ENCODE measurements at places on chromosomes 16 and 17.

DNA sequence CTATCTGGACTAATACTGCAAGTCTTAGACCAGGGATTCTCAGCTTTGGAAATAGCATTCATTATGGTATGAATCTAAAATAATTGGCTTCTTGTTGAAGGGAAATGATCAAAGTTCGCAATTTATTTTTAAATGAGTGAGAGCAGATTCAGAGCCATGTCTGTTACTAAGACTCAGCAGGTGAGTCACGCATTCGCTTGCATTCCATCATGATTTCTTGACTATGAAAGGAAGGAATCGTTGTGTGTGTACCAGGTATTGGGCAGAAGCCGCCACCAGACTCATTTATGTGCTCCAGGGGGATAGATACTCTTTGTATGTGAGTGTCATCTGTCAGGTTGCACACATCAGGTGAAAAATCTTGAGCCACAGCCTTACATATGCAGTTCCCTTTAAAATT lies 10.8 kb downstream of the GSG1L2 start:
- peak; percentile 20 for DNase-seq

- no peak for DNase-seq
Observed at GRCh38 chr16:79883494-79883893, 283.0 kb upstream of the MAF start.

DNA sequence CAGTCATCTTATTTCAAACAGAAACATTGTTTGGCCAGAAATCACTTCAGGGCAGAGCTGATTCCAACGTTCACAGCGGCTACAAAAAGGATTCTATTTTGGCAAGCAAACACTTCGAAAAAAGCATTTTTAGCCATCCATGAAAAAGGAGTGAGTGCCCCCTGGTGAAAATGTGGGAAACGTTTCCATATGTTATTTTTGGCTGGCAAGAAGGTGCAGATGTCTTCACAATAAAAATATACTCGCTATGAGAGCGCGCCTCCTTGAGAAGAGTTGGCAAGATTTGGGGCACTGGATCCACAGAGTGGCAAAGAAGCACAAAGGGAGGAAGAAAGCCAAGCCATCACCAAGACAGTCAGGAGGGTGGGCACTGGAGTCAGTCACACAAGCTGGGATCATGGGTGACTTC lies 191.1 kb downstream of the CHD9NB start:
- no peak for DNase-seq

DNA sequence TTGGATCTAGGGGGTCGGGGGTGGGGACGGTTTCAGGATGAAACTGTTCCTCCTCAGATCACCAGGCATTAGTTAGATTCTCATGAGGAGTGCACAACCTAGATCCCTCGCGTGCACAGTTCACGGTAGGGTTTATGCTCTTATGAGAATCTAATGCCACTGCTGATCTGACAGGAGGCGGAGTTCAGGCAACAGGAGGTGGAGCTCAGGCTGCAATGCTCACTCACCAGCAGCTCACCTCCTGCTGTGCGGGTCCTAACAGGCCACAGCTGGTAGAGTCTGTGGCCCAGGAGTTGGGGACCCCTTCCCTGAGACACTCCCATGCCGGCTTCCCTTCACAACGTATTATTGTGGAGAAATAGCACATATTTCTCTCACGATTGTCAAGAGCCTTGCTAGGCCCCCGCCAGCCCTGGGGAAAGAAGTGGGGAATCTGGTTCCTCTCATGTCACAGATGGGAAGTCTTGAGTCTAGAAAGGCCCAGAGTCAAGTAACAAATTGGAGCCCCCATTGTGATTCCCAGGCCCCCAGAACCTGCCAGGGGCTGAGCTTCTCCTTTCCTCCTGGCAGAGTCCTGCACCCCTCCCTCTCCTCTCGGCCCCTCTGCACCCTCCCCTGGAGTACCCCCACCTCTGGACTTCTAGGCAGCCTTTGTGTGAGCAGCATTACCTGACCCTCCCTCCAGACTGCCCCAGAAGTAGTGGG lies 6.1 kb upstream of the KRT14 start:
- DNase-seq: no peak

DNA sequence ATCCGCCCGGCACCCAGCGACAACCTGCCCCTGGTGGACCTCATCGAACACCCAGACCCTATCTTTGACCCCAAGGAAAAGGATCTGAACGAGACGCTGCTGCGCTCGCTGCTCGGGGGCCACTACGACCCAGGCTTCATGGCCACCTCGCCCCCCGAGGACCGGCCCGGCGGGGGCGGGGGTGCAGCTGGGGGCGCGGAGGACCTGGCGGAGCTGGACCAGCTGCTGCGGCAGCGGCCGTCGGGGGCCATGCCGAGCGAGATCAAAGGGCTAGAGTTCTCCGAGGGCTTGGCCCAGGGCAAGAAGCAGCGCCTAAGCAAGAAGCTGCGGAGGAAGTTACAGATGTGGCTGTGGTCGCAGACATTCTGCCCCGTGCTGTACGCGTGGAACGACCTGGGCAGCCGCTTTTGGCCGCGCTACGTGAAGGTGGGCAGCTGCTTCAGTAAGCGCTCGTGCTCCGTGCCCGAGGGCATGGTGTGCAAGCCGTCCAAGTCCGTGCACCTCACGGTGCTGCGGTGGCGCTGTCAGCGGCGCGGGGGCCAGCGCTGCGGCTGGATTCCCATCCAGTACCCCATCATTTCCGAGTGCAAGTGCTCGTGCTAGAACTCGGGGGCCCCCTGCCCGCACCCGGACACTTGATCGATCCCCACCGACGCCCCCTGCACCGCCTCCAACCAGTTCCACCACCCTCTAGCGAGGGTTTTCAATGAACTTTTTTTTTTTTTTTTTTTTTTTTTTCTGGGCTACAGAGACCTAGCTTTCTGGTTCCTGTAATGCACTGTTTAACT lies 1.0 kb downstream of the NOG start:
- DNase-seq: peak; percentile 29

- no peak for DNase-seq
Observed at GRCh38 chr16:64132759-64133361, 989.0 kb downstream of the CDH11 start.

DNA sequence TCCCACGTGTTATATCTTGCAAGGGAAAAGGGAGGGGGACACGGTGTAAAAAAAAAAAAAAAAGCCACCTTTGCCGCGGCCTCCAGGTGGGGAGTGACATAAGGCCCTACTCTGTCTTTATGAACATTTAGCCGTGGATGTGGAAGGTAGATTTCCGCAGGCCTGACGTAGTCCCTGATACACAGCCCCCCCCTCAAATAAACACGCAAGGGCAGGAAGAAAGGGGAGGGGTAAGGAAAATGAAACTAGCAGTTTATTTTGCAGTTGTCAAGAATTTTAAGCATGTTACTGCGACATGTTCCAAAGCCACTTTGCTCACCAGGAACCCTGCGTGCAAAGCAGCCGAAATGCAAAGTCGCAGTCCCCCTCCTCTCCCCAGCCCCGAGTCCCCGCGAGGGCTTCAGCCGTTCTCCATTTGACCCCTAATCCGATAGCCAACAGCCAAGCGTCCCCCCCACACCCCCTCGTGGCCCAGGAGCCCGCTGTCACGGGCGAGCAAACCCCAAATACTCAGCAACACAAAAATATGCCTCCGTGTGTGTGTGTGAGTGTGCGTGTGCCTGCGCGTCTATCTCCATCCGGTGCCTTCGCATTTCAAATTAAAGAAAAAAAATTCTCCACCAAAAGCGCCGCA lies 1.2 kb downstream of the CBX4 start:
- DNase-seq: no peak

GRCh38 chr17:34525651-34526050 lies 53.7 kb upstream of the TMEM132E start:
- no peak for DNase-seq

GRCh38 chr17:35917519-35918213 lies 12.9 kb downstream of the RDM1 start:
- DNase-seq: no peak

DNA sequence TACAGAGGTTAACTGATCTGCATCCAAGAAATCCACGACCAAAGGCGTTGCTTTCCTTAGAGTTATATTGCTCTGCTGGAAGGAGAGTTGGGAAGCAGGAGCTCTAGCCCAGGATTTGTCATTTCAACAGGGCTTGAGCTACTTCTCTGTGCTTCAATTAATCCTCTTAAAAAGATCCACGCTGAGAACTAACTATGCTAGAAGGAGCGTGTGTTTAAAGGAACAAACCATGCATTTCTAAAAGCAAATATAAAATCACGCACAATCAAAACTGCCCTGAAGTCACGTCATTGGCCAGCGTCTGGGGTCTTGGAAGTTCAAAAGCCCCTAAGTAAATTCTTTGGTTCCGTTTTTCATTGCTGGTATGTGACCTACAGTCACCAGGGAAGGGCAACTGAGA lies 1.1 kb downstream of the ARL6IP1 start:
- DNase-seq: no peak

DNA sequence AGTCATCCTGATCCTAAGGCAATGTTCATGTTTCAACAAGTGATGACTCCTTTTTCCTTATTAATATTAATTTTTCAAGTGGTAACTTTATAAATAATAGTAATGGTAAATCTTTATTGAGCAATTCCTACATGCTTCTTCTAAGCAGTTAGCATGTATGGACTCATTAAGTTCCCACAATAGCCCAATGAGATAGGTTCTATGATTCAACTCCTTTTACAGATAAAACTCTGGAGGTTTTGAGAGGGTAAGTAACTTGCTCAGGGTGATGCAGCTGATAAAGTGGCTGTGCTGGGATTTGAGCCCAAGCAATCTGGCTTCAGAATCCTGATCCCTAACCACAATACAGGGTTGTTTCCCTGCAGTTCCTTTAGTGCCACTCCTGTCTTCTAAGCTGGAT lies 25.3 kb downstream of the SLC47A1 start:
- DNase-seq: no peak

DNA sequence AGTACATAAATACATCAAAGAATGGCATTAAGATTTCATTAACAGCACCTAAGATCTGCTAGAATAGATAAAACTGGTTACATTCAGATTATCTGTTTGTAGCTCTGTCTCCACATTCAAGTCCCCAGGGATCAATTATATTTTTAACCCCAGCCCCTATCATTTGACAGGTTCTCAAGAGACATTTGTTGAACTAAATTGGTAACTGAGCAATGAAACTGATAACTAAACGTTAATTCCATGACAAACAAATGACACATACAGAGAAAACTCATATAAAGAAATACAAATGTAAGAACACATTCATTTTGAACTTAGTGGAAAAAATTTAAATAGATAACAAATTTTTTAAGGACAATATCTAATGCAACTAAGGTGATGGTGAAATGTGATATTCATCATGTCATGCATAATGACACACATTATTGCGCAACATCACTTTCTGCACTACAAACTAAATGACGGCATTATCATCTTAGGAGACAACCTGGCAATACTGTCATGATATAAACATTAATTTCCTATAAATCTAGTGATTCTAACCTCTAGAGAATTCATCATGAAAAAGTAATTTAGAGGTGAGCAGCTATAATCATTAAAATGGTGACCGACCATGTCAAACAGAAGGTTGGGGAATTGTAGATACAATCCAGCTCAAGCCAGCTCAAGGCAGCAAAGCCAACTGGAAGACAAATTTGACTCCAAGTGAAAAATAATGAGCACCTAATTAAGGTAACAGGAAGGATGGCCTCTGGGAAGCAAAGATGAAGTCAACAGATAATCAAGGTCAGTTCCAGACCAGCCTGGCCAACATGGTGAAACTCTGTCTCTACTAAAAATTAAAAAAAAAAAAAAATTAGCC lies 9.5 kb downstream of the ARHGAP17 start:
- no peak for DNase-seq

GRCh38 chr17:81398176-81398831 lies 3.0 kb downstream of the BAHCC1 start:
- no peak for DNase-seq

- peak; percentile 93 for DNase-seq
Observed at GRCh38 chr16:18983565-18984434, at the start of gene TMC7. Gene TMC7, plus strand, starts transcription at chr16:18983934. Its CDS starts 130 bp downstream, at chr16:18984064.

DNA sequence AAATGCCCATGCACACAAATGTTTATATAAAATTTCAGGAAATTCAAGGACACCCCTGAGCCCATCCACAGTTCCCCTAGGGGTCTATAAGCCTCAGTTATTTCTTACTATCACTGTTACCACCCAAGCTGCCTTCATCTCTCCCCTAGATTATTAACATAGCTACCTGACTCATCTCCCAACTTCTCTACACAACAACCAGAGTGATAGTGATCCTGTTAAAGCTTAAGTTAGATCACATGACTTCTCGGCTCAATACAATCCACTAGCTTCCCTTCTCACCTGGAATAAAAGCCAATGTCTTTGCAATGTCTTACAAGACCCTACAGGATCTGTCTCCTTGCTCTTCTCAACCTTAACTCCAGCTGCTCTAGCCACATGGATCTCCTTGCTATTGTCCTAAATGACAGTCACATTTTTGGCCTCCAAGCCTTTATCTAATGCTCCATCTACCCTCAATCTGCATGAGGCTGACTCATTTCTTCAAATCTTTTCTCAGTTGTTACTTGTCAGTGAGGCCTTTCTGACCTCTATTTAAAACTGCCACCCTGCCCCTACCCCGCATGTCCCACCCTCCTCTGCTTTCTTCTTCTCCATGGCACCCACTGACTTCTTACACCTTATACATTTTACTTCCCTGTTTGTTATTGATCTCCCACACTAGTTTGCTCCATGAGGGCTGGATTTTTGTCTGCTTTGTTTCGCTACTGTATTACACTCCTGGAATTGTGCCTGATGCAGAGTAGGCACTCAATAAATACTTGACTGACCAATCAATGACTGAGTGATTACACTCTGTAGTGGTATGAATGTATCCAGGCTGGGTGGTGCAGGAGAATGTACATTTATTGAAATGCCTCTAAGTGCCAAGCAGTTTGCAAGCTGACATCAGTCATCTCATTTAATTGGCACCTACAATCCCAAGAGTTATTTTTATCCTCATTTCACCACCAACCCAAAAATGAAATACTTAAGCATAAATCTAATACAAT lies 5.2 kb upstream of the LIG3 start:
- no peak for DNase-seq

GRCh38 chr17:53032861-53033271 lies 789.9 kb upstream of the KIF2B start:
- DNase-seq: no peak

GRCh38 chr17:76888661-76889060 lies 20.5 kb downstream of the MGAT5B start:
- DNase-seq: no peak

DNA sequence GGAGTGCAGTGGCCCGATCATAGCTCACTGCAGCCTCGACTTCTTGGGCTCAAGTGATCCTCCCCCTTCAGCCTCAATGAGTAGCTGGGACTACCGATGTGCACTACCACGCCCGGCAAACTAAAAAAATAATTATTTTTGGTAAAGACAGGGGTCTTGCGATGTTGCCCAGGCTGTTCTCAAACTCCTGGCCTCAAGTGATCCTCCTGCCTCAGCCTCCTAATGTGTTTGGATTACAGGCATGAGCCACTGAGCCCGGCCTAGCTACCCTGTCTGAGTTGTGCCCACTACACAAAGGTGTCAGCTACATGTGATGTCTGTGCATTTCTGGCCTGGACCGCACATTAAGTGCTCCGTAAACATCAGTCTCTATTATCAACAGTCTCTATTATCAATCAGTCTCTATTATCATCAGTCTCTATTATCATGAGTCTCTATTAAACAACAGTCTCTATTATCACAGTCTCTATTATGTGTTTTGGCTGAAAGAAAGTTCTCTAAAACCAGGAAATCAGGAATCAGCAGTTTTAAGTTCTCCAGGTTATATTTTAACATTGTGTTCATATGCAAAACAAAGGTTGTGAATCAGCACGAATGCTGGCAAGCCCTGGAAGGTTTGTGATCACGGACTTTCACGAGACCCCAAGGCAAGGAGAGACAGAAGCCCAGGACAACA lies 721 bp upstream of the WWOX start:
- no peak for DNase-seq
